ENCODE measurements at places on chromosomes 6 and 20.
A peak's percentile ranks its signal among the peaks of the same experiment; 100 is the strongest.

DNA sequence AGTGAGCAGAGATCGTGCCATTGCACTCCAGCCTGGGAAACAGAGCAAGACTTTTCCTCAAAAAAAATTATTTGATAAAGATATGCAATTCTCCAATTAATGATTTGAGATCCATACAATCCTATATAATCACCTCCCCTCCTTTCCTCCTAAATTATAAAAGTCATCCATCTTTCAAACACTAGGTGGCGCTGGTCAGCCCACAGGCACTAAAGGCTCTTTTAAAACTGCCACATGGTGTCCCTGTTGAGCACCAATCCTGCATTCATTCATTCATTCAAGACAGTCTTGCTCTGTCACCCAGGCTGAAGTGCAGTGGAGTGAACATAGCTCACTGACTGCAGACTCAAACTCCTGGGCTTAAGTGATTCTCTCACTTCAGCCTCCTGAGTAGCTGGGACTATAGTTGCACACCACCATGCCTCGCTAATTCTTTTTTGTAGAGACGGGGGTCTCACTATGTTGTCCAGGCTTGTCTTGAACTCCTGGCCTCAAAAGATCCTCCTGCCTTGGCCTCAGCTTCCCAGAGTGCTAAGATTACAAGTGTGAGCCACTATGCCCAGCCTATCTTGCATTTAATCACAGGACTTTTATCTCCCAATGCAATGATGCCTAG, 58.7 kb upstream of the SLC2A12 start:
- DNase-seq = peak; percentile 63

DNA sequence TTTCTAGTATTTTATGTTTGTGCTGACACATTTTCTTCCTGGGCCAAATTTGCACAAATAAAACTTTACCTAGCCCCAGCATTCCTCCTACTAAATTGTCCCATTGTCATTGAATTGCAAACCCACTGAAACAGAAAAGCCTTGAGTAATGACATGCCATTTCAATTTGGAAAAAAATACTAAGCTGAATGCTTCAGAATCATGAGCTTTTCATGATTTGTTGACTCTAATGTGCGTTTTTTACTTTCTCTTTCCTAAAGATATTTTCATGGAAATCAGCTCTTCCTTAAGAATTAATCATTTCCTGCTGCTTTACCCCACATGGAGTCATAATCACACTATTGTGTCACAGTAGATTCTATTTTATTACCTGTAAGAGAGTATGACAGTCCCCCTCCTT, 47.4 kb downstream of the TRDN start:
- no peak for DNase-seq

GRCh38 chr6:34096814-34097213, 49.1 kb downstream of the GRM4 start:
- DNase-seq = no peak

DNA sequence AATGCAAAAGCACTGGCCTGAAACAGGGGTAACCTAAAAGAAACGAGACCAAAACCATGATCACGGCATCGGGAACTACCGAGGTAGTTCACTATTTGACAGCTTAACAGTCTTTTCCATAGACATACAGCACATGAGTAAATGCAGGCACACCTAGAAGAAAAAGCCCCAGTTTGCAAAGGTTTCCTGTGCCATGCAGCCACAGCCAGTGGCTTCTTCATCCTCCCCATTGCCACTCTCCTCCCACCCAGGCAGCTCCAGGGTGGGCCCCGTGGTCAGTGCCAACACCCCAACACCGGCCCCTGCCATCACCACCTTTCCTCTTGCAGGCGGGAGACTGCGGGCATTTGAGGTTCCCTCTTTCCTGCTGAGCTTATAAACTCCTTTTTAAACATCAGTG, 115.4 kb downstream of the SLC23A2 start:
- no peak for DNase-seq

- no peak for DNase-seq
Observed at GRCh38 chr6:46655803-46656202, 3.0 kb downstream of the SLC25A27 start.

DNA sequence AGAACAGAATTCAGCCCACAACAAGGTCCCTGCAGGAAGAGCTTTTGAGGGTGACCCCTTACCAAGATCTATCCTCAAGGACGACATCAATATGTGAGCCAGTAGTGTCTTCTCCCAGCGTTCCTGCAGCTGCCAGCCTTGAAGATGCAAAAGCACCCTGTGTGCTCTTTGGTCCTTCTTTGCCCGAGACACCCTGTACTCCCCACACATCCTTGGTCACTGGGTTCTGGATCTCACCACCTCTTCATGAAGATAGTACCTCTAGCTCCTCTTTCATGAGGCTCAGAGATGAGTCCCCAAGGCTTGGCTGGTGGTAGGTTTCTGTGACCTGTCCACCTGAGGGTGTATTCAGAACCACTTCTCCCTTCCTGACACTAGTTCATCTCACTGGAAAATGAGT, 259.6 kb upstream of the FOXQ1 start:
- DNase-seq = no peak

- no peak for DNase-seq
Observed at GRCh38 chr6:80586242-80586641, 479.8 kb downstream of the BCKDHB start.

DNA sequence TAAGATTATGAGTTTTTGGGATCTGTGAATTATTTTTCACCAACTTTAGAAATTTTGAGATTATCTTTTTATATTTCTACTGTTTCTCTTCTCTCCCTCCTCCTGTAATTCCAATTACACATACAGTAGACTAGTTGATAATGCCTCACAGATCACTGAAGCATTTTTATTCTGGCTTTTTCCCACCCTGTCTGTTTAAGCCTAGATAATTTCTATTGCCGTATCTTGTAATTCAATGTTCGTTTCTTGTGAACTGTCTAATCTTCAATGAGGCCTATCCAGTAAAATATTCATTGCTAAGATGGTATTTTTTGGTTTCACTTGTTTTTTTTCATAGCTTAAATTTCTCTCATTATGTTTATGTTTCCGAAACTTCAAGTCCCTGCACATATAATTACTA, 12.0 kb downstream of the MDN1 start:
- no peak for DNase-seq

DNA sequence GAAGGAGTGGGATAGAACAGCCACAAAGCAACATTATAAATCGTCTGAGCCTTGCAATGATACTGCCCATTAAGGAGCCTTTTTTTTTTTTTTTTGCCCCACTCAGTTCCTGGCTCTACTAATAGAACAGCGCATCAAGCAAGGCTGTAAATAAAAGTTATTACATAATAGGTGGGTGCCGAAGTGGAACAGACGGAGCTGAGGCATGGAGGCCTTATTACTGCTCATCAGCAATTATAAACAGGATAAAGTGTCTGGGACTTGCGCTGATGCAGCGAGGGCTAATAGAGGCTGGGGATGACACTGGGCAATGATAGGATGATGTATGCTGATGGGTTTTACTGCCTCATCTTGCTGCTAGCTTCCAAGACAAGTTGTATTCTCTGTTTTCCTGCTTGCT, 272.1 kb downstream of the ZFAND3 start:
- no peak for DNase-seq

DNA sequence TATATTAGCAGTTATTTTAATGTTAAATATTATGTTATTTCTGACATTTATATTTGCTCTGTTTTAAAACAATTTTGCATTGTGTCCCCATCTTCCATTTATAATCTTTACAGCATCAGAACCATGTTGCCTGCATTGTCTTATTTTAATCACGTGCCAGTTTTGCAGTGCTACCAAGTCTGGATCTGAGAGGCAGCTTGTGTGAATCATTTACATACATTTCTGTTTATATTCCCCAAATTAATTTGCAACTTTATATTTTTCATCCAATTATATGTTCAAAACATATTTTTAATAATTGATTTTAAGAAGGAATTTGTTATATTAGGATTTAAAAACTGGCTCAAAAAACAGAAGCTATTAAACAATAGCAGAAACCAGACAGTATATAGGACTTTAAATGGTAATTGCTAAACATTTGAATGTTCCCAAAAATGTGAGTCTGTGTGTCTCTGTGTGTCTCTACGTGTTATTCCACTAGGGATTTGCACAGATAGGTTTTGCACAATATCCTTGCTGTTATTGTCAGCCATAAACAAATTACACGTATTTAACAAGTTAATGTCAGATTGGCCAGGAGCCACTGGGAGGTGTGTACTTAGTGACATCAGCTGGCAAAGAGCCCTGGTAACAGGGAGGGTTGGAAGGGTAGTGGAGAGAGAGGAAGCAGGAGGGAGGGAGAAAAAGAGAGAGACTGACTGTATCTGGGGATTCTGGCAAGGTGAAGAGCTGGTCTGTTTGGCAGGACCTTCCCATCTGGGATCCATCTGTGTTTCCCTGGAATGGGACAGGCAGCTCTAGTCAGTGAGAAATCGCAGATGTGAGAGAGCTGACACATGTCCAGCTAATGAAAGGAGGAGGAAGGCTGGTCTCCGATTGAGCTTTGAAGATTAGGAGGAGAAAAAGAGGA, 72.1 kb downstream of the CBFA2T2 start:
- no peak for DNase-seq

- DNase-seq = no peak
Observed at GRCh38 chr6:23977706-23978105, 148.3 kb upstream of the NRSN1 start.

- no peak for DNase-seq
Observed at GRCh38 chr6:220721-221475, 71.4 kb upstream of the DUSP22 start.

- DNase-seq = no peak
Observed at GRCh38 chr6:71029555-71029954, 72.7 kb upstream of the B3GAT2 start.

- DNase-seq = no peak
Observed at GRCh38 chr6:22970004-22970403, 400.6 kb downstream of the HDGFL1 start.

- DNase-seq = no peak
Observed at GRCh38 chr6:45668705-45669104, 291.0 kb upstream of the SUPT3H start.

GRCh38 chr20:16260911-16261310, 312.3 kb downstream of the KIF16B start:
- no peak for DNase-seq

GRCh38 chr20:3121271-3121911, 36.9 kb upstream of the AVP start:
- no peak for DNase-seq

Data from inflammatory macrophage treated with lipopolysaccharide for 1 hour (primary cell).